ENCODE measurements at places on chromosomes 3 and 15. TPM values are rescaled to one million over a fixed set of nuclear protein-coding genes. Genes with fewer than 3 reads are reported as not detected.

GRCh38 chr3:23435904-23436303 lies 232.8 kb downstream of the UBE2E2 start:
- H3K27me3 ChIP-seq: peaks cover 6% of the 10 kb centered on the region
- no peaks in the 10 kb centered on the region for H3K36me3 ChIP-seq
- DNase-seq: peak; percentile 34

DNA sequence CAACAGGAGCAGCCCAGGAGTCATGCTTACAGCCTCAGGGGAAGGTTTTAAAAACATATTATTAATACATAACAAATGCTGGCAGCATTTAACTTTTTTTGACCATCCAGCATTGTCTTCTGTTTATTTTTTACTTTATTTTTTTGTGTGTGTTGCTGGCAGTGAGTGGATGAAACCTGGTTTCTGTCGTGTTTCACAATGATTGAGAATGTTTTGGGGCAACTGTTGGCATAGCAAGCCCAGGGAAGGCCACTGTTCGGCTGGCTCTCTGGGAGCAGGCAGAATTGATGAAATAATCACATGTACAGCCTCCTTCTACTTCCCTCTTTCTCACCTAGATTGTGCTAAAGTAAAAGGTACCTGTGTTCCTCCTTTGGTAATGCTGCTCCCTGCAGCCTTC lies 190.2 kb downstream of the NR1D2 start:
- no peak for DNase-seq
- no peaks in the 10 kb centered on the region for H3K27me3 ChIP-seq
- H3K27ac ChIP-seq: no peak overlapping the region
- no peaks in the 10 kb centered on the region for H3K4me1 ChIP-seq
- H3K4me3 ChIP-seq: no peak overlapping the region

- no peaks in the 10 kb centered on the region for H3K27me3 ChIP-seq
- peaks cover 47% of the 10 kb centered on the region for H3K4me1 ChIP-seq
- H3K4me3 ChIP-seq: no peak overlapping the region
- no peak for DNase-seq
- H3K36me3 ChIP-seq: peaks cover 63% of the 10 kb centered on the region
- no peak overlapping the region for H3K27ac ChIP-seq
Measured at GRCh38 chr3:111619833-111620232, 24.7 kb upstream of the ZBED2 start.

DNA sequence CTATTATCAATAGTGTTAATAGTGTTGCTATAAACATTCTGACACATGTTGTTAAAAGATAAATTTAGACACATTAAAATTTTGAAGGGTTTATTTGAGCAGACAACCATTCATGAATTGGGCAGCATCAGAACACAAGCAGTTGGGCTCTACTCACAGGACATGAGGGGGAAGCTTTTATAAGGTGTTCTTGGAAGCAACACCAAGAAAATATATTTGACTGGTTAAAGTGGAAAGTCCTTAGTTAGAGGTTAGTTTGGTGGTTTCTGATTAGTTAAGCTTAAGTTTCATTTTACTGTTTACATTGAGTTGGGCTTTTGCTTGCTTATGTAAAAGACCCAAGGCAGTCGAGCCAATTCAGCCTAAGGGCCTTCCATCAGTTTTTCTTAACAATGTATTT lies 220.7 kb downstream of the CD47 start:
- no peaks in the 10 kb centered on the region for H3K36me3 ChIP-seq
- no peak overlapping the region for H3K4me3 ChIP-seq
- H3K27me3 ChIP-seq: peaks cover 2% of the 10 kb centered on the region
- no peak overlapping the region for H3K27ac ChIP-seq

Gene FGF7
- not detected for total RNA-seq

Gene CD96
- 60.5 TPM for total RNA-seq

Gene SLCO3A1
- 13.4 TPM for total RNA-seq

- no peak overlapping the region for H3K4me3 ChIP-seq
- no peak for DNase-seq
- H3K36me3 ChIP-seq: no peaks in the 10 kb centered on the region
Measured at GRCh38 chr3:157514371-157514895, 11.2 kb upstream of the VEPH1 start.

GRCh38 chr15:100310513-100311153 lies 31.1 kb downstream of the ADAMTS17 start:
- no peak for DNase-seq
- no peak overlapping the region for H3K27ac ChIP-seq
- H3K36me3 ChIP-seq: no peaks in the 10 kb centered on the region
- H3K4me3 ChIP-seq: no peak overlapping the region
- H3K27me3 ChIP-seq: peaks cover 3% of the 10 kb centered on the region
- H3K4me1 ChIP-seq: no peaks in the 10 kb centered on the region

Gene CFAP44
- 2.7 TPM for total RNA-seq

Gene GOLGA8N
- total RNA-seq: 4.1 TPM

DNA sequence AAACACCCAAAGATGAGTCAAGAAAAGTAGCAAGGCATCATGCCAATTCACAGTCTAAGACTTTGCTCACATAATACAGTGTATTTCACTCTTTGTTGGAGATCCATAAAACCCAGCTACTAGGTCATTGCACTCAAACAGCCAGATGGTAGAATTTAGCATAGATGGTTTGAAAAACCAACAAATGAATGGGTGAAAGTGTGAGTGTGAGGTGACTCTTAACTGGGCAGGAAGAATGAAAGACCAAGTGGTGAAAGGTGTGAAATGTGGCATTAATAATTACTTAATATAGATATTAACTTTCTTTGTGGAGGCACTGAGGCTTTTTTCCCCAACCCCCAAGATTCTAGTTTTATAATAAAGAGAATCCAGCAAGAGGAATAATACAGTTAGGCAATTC lies 159.5 kb downstream of the SQOR start:
- no peak for DNase-seq
- no peak overlapping the region for H3K27ac ChIP-seq
- H3K27me3 ChIP-seq: peaks cover 4% of the 10 kb centered on the region
- no peaks in the 10 kb centered on the region for H3K4me1 ChIP-seq
- H3K36me3 ChIP-seq: no peaks in the 10 kb centered on the region
- no peak overlapping the region for H3K4me3 ChIP-seq

DNA sequence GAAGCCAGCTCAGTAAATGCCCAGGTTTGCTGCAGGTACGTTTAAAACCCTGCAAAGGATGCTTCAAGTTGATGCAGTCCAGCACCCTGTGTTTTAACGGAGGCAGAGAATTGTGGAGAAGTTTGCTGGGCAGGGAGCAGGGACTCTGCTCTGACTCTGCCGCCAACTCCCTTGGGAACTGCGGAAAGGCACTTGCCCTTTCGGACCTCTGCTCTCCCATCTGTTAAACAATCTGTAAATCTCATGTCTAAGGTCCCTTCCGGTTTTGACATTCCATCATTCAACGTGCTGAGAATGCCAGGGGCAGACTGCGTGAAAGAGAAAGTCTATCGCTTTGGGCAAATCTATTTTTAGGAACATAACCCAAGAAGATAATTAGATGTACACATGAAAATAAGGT lies 184.5 kb downstream of the OPA1 start:
- H3K27ac ChIP-seq: no peak overlapping the region
- peaks cover 19% of the 10 kb centered on the region for H3K4me1 ChIP-seq
- peaks cover 33% of the 10 kb centered on the region for H3K27me3 ChIP-seq
- no peak overlapping the region for H3K4me3 ChIP-seq
- H3K36me3 ChIP-seq: no peaks in the 10 kb centered on the region
- no peak for DNase-seq

GRCh38 chr3:66236281-66236680 lies 15.5 kb downstream of the SLC25A26 start:
- no peak for DNase-seq
- H3K27me3 ChIP-seq: no peaks in the 10 kb centered on the region
- H3K27ac ChIP-seq: no peak overlapping the region
- no peak overlapping the region for H3K4me3 ChIP-seq
- peaks cover 15% of the 10 kb centered on the region for H3K4me1 ChIP-seq

- no peaks in the 10 kb centered on the region for H3K4me1 ChIP-seq
- H3K36me3 ChIP-seq: no peaks in the 10 kb centered on the region
- no peaks in the 10 kb centered on the region for H3K27me3 ChIP-seq
- no peak overlapping the region for H3K27ac ChIP-seq
- no peak for DNase-seq
Measured at GRCh38 chr3:159635047-159635641, 353.5 kb upstream of the IL12A start.

Gene HIGD1A
- total RNA-seq: 88.6 TPM
